T-helper 9 cell (primary cell): ENCODE measurements at places on chromosomes 2 and 18.

- DNase-seq, result no peak
These were observed 3.6 kb upstream of the DLX2 start for GRCh38 chr2:172106108-172106961.

GRCh38 chr18:73848656-73849055, 299.0 kb downstream of the FBXO15 start:
- no peak for DNase-seq

- no peak for DNase-seq
These were observed 56.3 kb downstream of the GREB1L start for GRCh38 chr18:21298351-21298750.

DNA sequence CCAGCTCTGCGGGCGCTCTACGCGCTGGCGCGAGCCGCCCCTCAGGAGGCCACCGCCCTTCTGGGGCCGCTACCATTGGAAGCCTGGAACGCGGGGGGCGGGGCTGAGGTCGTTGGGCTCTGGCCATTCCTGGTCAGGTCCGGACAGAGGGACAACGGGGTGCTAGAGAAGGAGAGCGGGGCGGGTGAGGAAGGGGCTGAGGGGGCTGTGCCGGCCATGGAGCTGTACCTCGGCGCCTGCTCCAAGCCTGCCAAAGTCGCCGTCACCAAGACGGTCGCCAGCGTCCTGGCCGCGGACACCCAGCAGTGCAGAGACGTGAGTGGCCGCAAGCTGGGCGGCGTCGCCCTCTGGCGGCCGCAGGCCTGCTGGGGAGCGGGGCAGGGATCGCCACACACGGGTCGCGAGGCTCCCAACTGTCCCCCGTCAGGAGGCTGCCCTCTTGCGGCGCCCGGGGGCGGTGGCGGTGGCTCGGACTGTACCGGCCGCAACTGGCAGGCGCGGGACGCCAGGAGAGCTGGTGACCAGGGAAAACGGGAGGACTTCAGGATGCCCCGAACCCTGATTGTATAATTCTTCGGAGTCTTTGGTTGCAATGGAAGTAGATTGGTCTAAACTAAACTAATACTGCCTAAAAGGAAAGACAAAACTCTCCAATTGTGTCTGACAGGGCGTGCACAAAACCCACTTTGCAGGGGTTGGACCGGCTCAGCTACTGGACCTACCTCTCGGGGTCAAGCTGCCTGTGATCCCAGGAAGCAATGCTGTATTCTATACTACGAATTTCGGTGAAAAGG, at the start of gene FSIP2:
Gene FSIP2 (plus strand): TSS at position 126 of the 794 bp plus-strand sequence. CDS start 91 bp downstream, at position 217.
- no peak for DNase-seq

- no peak for DNase-seq
These were observed 153.5 kb upstream of the CAVIN2 start for GRCh38 chr2:192000196-192000980.

DNA sequence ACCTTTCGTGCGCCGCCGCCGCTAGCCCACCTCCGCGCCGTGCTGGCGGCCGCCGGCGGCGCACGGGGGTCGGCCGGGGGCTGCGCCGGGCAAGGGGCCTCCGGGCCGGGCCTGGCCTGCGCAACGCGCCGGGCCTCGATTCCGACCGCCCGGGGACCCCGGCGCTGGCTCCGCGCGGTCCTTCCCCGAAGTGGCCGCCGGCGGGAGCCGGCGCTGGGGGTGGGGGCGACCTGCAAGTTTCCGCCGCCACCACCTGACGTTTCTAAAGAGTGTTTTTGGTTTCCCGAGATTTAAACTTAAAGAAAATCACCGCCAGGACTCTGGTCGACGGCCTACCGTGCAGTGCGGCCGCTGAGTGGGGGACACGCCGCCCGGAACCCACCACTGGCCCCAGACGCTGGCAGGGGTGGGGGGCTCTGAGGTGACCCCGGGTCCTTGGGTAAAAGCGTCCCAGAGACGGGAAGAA, 3.8 kb upstream of the GATA6 start:
- no peak for DNase-seq

- DNase-seq, result no peak
These were observed 406.8 kb downstream of the THSD7B start for GRCh38 chr2:137172162-137172561.

- DNase-seq, result no peak
These were observed 32.4 kb upstream of the ACYP2 start for GRCh38 chr2:54083021-54083420.

GRCh38 chr2:217286833-217287232, 427.0 kb upstream of the TNP1 start:
- no peak for DNase-seq

GRCh38 chr18:32550963-32551362, 80.3 kb upstream of the GAREM1 start:
- DNase-seq, result no peak

GRCh38 chr2:241736111-241736510, 1.7 kb downstream of the D2HGDH start:
- DNase-seq, result no peak

DNA sequence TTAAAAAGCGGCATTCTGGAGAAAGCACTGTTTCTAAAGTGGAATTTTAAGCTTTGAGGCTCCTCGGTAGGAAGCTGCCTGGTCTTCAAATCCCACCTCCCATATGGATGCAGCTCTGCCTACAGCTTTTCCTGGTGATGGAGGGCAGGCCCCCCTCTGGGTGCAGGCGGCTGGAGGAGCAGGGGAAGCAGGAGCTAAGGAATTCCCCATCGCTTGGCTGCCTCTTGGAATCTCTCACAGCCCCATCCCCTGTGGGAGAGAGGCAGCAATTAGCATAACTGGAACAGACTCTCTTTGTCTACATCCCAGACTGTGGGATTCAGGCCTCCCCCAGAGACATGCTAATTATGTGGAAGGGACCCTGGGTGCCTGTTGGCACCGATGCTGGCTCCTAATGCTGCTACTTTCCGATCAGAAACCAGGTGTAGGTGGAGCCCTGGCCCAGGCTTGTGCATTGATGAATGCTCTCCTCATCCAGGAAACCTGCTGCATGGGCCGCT, 51.3 kb downstream of the LIPG start:
- no peak for DNase-seq

- DNase-seq, result no peak
These were observed 4.4 kb upstream of the ST8SIA5 start for GRCh38 chr18:46761059-46761769.
